ENCODE measurements at places on chromosomes 4 and X. TPM values are rescaled to one million over a fixed set of nuclear protein-coding genes. Genes with fewer than 3 reads are reported as not detected.

The SYNPO2 gene
- 17.9 TPM for total RNA-seq

The DUSP21 gene
- total RNA-seq: not detected

The PLAC8 gene
- total RNA-seq: under 0.01 TPM

The VCX2 gene
- total RNA-seq: not detected

The MAGEA11 gene
- 0.09 TPM for total RNA-seq

The BEND2 gene
- not detected for total RNA-seq

The NDNF gene
- 0.18 TPM for total RNA-seq

The CT55 gene
- not detected for total RNA-seq

The CFP gene
- total RNA-seq: 0.14 TPM

The IL13RA2 gene
- 440 TPM for total RNA-seq

The ZNF630 gene
- total RNA-seq: 2.1 TPM
